ENCODE measurements at places on chromosomes 5 and 9.

GRCh38 chr9:91658513-91659105 is 235.0 kb upstream of the NFIL3 start:
- DNase-seq: no peak

DNA sequence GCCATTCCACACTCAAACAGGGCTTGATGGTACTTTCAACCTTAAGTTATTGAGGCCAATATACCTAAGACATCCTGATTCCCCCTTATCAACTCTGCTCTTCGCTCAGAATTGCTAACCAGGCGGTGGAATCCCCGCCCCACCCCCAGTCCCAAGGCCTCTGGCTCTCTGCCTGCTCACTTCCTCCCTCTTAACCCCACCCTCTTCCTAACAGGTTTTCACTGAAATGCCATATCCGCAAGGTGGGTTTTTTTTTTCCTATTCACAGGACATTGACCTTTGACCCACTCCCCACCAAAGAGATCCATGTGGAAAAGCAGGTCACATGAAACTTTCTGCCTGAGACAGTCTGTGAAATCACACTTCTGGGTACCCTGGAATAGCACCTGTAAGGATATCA is 66.6 kb upstream of the IFNK start:
- no peak for DNase-seq

- DNase-seq: peak; percentile 76
Observed at GRCh38 chr5:43042176-43042625, 2.1 kb upstream of the ANXA2R start.

GRCh38 chr9:107439991-107440456 is 49.5 kb downstream of the KLF4 start:
- no peak for DNase-seq

DNA sequence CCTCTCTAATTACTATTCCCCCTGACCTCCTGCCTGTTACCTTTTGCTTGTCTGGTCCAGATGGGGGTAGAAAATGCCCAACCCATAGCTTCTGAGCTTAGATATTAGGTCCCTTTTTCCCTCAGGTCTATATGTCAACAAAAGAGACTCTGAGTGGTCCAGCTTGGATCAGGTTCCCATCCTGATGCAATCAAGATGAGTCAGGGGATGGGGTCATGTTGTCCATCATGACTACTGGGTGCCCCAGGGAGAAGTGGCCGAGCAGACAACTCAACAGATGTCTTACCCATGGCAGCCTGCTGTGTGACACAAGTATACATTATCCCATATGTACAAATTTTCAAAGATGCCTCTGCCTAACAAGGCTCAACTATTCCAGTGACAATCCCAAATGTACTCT is 9.1 kb upstream of the ANKH start:
- no peak for DNase-seq

- no peak for DNase-seq
Observed at GRCh38 chr9:2354216-2354615, 267.4 kb upstream of the VLDLR start.

DNA sequence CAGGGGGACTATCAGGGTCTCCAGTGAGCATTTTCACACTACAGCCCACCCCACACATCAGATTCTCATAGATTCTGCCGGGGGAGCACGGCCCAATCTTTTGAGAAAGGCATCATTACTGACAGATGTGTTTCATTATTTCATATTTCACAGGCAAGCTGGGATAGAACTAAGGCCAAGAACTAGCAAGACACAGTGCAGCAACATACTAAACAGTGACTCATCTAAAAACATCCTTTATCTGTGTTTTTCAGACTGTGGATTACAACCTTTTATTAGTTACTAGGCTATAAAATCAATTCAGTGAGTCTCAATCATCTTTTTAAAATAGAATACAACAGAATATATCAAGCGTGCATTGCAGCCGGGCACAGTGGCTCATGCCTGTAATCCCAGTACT is 59.8 kb downstream of the CPLANE1 start:
- no peak for DNase-seq

- DNase-seq: no peak
Observed at GRCh38 chr9:76562511-76562911, 103.5 kb downstream of the GCNT1 start.

DNA sequence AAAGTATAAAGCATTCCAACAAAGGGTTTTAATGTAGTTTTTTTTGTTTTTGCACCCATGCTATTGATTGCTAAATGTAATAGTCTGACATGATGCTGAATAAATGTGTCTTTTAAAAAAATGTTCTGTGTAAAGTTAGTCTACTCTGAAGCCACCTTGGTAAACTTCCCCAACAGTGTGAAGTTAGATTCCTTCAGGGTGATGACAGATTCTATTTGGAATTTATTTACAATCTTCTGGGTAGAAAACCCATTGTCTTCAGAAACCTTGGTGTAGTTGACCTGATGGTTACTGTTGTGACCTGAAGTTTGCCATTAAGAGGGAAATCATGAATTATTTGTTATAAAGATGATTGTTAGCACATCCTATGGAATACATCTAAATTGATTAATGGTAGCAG is 64.7 kb upstream of the TRPC7 start:
- no peak for DNase-seq

GRCh38 chr9:5375790-5376477 is 36.3 kb upstream of the RLN1 start:
- DNase-seq: no peak

DNA sequence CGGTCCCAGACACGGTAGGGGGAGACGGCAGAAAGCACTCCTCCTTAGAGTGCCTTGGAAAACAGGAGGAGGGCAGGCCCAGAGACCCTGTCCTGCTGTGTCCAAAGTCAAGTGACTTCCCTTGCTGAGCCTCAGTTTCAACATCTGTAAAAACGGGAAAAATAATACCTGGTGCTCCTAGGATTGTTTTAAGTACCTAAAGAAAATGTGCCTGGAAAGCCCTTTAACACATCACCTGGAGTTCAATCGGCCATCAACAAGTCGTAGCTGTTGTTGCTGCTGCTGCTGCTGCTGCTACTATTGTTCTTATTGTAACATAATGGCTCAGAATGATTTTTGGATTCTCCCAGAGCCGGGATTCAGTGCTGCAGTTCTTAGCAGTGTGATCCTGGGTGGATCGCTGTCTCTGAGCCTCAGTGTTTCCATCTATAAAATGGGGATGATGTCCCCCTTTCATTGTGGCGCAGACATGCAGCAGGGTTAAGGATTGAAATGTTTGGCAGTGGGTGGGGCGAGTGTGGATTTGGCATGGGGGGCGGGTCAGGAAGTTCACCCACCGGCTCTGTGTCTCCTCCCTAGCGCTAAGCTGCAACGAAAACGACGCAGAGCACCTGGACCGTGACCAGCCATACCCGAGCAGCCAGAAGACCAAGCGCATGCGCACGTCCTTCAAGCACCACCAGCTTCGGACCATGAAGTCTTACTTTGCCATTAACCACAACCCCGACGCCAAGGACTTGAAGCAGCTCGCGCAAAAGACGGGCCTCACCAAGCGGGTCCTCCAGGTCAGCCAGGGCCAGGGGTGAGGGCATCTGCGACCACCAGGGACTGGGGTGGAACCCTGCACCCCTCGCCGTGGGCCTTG is 9.2 kb downstream of the LHX2 start:
- DNase-seq: no peak

DNA sequence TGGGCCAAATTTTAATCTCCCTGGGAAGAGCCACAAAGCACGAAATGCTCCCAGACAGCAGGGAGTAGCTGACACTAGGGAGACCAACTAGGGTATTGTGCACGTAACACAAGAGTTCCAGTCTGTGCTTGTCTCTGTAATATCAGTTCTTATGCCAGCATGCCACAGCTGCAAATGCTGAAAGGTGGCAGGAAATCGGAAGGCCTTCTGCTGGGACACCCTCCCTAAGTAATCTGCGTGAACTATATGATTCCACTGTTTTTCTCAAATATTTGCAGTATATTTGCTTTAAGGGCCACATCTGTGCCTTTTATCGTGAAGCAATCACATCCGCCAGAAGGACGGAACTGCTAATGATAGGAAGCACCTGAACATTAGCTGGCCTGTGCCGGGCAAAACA is 12.6 kb downstream of the VLDLR start:
- no peak for DNase-seq

DNA sequence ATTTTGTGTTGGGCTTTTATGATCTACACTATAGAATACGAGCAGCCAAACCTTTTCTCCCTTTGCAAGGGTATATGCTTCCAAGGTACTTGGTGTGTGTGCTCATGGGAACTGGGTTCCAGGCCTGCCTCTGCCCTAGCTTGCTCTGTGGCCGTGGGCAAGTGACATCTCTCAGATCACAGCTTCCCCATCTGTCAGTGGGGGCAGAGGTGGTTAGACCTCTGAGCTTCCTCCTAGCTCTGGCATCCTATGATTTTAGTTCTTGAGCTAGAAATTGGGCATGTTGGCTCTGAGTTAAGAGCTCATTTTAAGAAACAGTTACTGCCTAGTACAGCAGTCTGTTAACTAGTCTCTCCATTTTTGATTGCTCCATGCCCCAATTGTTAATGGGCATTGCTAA is 12.5 kb upstream of the CCNJL start:
- no peak for DNase-seq

DNA sequence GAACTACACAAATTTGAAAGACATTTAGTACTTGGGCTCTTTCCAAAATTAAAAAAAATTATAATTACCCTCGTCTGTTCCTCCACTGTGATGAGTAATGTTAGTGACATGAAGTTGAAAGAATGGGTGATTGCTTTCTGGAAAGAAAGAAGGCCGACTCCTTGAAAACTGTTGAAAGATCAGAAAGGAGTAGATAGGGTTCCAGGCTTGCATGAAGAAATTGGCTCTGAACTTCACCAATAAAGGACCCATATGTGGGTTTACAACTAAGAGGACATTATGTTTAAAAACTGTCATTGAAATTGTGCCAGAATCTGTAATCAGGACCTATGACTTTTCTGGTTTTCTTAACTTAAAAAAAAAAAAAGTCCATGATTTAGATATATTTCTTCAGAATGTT is 20.7 kb upstream of the MOCS2 start:
- no peak for DNase-seq

- no peak for DNase-seq
Observed at GRCh38 chr9:109735801-109736200, 44.2 kb upstream of the PALM2AKAP2 start.

GRCh38 chr5:180802325-180803180 is at the start of gene MGAT1:
MGAT1 (minus strand) TSS chr5:180802806; CDS start chr5:180792971, 9,835 bp downstream.
- DNase-seq: peak; percentile 79

DNA sequence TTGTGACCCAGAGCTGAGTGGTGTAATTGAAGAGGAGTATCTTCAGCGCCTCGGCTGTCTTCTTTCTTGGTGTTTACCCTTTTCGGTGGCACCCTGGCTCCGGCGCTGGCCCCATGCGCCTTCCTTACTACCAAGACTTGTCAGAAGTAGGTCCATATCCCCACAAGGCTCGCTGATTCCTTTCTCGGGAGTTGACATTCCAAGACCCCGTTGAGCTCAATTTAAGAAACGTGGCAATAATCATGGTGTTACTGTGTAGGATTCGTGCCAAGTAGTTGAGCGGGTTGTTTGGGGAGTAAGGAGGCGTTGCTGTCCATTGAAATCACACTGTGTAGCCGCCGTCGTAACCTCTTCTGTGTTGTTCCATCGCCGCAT is 795 bp downstream of the NDUFAF2 start:
- no peak for DNase-seq

- peak; percentile 72 for DNase-seq
Observed at GRCh38 chr5:157464519-157465171, 4.6 kb downstream of the NIPAL4 start.

DNA sequence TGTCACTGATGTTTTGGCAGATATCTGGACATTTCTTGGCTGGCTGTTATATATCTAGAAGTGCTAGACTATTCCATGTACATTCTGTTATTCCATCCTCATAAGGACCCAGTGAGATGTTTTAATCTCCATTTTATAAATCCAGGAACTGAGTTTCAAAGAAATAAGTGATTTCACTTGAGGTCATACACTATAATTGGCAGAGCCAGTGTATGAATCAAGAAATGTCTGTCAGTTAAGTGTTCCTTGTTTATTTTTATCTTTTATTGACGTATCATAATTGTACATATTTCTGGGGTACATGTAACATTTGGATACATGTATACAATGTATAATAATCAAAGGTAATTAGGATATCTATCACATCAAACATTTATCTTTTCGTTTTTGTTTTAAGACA is 338.3 kb upstream of the KLF4 start:
- DNase-seq: no peak

- no peak for DNase-seq
Observed at GRCh38 chr5:170466988-170467707, 36.7 kb upstream of the KCNIP1 start.

GRCh38 chr9:20771729-20772128 is 87.7 kb downstream of the FOCAD start:
- no peak for DNase-seq

- no peak for DNase-seq
Observed at GRCh38 chr9:129507805-129508204, 113.1 kb downstream of the C9orf50 start.

DNA sequence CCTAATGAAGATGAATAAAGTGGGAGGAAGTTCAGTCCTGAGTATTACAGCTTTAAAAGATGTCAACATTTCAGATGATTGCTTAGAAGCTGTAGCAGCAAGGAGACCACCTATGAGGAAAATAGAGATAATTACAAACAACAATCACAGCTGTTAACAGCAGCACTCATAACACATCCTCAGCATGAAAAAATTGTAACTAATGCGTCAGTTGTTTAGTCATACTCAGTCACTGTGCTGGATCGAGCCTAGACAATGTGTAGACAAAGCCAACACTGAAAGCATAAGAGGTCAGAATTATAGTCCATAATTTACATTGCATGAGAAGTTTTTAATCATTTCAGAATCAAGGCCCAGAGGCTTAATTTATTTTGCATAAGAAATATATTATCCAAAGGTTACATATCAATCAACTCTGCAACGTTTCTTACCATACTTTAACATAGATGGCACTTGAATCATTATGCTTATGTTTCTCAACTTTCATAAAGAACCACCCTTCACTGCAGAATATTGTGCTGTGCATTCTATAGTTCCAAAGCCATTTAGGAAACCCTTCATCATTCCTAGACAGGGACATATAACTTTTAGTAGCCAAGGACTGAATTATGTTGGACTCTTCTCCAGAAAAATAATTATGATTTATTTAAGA is 60.2 kb upstream of the HAPLN1 start:
- DNase-seq: no peak

GRCh38 chr9:94677929-94678328 is 38.6 kb upstream of the FBP1 start:
- DNase-seq: no peak

DNA sequence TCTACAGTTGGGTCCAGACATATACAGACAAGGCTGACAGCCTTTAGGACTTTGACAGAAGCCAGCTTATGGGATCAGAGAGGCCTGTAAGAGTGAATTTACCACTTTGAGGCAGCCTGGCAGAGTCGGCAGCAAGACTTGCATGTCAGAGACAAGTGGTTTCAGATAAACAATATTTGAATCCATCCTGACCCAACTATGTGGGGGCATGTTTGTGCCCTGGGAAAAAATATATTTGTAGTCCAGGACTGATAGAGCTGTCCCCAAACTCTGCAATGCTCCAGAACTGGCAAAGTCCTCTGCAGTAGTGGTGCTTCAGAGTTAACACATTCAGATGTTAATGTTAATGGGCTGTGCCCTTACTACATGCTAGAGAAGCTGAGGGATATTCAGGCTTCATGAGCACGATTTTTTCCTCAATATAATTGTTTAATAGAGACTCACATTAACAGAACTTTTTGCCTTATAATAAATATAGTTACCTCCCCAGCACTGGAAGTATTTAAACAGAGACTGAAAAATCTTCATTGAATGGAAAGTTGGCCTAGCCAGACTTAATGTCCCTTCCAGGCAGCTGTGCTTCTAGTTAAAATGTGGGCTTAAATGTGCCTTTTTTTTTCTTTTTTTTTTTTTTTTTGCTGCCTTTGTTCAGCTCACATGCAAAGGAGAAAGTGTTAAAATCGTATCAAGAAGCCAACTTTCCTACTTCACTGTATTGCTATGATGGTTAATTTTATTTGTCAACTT is 42.9 kb downstream of the FEM1C start:
- DNase-seq: no peak

All from activated naive CD4-positive, alpha-beta T cell treated with anti-CD3 and anti-CD28 coated beads, Interleukin-2, amount 50 U/mL, for 16 hours (primary cell).